ENCODE measurements at places on chromosomes 4 and X.
A peak's percentile ranks its signal among the peaks of the same experiment; 100 is the strongest.

DNA sequence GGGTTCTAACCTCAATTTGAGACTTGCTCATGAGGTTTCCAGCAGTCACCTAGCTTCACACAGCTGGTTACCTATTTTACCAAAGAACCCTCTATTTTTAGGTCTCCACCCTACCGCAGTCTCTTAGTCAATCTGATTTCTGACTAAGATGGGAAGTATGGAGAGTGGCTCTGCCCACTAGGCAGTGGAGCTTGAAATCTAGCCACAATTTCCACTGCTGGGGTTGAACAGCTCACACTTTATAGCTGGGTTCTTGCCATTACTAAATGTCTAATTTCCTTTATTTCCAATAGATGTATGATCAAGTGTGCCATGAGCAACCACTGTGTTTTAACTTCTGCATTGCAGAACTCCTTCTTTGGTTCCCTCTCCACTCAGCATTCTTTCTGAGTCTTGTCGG lies 43.1 kb downstream of the GASK1B start:
- no peak for DNase-seq

DNA sequence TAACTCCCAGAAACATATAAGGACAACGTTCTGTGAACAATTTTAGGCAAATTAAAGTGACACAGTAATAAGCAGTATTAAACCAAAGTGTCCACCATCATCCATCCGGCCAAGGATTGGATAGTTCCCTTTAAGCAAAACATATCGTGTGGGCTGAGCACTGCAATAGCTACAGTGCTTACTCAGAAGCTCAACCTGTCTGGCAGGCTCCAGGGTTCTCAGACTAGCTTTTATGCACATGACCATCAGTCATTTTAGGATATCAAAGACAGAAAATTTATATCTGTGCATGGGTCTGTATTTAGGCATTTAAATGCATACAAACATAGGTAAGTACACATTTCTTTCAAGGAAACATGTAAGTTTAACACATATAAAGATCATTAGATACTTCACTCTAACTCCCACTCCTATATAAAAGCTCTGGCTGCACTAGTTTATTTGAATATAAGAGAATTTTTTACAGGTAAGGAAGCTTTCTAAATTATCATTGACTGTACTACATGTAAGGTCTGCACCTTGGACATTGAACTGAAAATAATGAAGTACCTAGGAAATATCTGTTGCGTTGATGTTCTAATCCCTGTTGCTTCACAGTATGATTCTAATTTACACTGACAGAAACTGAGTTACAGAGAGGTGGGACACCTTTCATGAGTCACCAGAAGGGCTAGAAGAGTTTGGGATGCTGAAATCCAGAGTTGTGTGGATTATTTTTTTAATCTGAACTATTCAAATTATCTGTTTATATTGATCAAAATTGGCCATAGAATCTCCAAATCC lies 67.6 kb downstream of the ELOVL6 start:
- DNase-seq = no peak

DNA sequence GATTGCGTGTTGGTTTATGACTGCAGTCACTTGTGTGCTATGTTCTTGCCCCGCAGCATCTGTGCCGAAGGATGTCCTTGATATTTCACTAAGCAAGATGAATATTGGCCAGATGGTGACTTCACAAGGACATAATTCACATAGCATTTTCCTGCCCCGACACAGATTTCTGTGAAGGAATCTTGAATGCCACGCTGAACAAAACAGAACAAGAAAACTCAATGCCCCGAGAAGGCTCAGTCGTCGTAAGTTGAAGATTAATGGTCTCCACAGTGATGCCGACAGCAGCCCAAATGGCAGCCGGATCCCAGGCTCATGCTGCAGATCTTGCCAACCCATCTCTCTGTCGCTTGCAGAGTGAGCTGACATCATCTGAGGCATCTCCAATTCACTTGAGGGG lies 145.9 kb downstream of the CPEB2 start:
- no peak for DNase-seq

DNA sequence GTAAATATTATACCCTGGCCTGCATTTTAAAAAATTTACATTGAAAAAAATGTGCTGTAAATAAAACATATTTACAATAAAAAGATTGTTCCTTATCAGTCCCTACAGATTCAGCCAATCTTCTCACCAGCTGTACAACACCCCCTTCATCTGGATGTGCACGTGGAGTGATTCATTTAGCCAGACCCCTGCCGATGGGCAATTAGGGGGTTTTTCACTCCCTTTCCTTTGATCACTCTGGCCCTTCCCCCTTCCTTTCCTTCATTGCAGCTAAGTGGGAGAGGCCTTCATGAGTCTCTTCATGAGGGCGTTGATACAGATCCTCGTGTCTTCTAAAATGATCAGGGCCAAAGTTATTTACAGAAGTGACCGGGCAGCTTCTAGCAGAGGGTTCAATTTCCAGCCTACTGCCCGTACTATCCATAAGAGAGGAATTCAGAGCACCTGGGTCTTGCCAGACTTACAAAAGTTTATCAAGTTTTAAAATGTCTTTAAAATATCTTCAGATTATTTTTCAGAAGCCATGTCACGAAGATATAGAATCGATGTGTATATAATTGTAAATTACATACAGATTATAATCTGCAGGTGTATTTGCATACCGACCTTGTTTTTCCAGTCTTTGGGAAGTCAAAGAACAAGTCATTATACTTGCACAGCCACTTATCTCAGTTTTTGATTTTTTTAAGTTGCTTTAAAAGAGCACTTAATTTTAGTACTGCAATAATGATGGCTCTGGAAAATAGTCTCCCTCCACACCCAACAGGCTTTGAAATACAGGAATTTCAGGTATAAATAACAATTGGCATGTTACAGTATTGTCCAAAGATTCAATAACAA lies 21.4 kb upstream of the RASL11B start:
- no peak for DNase-seq

- no peak for DNase-seq
These were observed 23.2 kb downstream of the PSAPL1 start for GRCh38 chr4:7411491-7411890.

DNA sequence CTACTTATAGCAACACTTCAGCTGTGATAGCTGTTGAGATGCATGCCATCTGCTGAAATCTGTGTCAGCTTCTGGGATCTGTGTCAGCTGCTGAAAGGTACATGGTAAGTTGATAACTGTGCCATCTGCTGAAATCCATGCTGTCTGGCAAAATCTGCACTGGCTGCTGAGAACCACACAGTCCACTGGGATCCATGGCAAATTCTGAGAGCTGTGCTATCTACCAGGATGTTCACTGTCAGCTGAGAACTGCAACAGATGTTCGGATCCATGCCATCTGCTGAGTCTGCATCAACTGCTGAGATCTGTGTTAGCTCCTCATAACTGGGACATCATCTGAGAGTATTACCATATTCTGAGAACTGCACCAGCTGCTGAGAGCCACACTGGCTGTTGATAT lies 430.5 kb upstream of the POU3F4 start:
- no peak for DNase-seq

DNA sequence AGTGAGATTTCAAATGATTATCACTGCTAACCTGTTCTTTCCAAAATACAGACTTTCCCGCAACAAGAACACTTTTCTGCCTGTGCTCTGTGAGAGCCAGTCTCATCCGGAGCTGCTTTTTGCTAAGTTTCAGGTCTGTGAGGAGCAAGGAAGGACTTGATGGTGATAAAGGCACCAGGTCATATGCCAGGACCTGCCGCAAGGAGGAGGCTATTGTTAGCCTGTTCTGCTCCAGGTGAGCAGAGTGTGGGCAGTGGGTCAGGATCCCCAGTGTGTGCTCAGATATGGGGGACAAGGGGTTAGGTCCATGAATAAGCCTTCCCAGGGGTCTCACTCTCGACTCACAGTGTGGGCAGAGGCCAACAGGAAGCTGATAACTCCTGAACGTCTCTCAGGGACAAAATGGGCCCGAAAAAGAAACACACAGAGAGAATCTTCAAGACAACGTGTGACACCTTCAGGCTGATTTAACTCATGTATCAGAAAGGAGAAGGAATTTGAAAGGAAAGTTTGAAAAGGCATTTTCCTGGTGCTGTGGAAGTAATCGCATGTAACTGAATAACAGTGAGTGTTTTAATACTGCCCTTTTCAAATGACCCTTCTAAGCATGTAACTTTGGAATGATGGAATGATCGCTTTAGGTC lies 57.7 kb upstream of the PDLIM3 start:
- DNase-seq = no peak

DNA sequence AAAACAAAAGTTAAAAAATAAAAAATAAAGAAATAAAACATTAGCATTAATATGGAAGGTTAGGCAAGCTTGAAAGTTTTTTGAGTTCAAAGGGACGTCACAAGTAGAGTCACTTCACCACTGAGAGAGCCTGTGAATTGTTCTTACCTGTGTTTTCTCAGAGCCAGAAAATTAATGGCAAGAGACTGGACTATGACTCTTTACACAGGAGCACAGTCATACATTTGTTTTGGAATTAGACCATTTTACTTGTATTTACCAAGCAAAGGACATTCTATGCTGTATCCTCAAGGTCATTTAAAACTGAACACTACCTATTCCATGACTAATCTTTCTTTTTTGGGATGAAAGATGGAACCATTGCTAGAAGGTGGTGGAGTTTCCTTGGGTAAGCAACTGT lies 346.1 kb downstream of the FAM47B start:
- DNase-seq = no peak

GRCh38 chr4:124167602-124168001 lies 544.9 kb downstream of the ANKRD50 start:
- no peak for DNase-seq

GRCh38 chr4:123600987-123601904 lies 204.7 kb downstream of the SPRY1 start:
- no peak for DNase-seq

DNA sequence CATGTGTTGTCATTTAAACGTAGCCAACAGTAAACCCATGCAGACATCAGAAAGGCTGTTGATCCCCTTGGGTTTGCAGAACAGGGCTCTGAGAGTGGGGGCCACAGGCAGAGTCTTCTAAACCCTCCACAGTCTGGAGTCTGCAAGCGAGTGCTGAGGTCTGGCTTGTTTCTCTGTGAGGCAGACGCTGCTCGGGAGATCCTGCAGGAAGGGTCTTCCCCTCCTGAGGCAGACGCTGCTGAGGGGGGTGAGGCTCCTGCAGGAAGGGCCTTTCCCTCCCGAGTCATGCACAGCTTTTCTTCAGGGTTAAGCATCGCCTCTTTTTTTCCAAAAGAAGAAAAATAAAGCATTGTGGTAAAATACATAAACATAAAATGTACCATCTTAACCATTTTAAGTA lies 17.1 kb upstream of the PDE6B start:
- no peak for DNase-seq

- no peak for DNase-seq
These were observed 184.2 kb downstream of the FAT4 start for GRCh38 chr4:125498981-125499380.

DNA sequence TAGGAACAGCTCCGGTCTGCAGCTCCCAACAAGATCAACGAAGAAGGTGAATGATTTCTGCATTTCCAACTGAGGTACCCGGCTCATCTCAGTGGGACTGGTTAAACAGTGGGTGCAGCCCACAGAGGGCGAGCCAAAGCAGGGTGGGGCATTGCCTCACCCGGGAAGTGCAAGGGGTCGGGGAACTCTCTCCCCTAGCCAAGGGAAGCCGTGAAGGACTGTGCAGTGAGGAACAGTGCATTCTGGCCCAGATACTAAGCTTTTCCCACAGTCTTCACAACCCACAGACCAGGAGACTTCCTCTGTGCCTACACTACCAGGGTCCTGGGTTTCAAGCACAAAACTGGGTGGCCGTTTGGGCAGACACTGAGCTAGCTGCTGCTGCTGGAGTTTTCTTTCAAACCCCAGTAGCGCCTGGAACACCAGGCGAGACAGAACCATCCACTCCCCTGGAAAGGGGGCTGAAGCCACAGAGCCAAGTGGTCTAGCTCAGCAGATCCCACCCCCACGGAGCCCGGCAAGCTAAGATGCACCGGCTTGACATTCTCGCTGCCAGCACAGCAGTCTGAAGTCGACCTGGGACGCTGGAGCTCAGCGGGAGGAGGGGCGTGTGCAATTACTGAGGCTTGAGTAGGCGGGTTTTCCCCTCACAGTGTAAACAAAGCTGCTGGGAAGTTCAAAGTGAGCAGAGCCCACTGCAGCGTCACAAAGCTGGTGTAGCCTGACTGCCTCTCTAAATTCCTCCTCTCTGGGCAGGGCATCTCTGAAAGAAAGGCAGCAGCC lies 84.6 kb downstream of the THOC2 start:
- no peak for DNase-seq

DNA sequence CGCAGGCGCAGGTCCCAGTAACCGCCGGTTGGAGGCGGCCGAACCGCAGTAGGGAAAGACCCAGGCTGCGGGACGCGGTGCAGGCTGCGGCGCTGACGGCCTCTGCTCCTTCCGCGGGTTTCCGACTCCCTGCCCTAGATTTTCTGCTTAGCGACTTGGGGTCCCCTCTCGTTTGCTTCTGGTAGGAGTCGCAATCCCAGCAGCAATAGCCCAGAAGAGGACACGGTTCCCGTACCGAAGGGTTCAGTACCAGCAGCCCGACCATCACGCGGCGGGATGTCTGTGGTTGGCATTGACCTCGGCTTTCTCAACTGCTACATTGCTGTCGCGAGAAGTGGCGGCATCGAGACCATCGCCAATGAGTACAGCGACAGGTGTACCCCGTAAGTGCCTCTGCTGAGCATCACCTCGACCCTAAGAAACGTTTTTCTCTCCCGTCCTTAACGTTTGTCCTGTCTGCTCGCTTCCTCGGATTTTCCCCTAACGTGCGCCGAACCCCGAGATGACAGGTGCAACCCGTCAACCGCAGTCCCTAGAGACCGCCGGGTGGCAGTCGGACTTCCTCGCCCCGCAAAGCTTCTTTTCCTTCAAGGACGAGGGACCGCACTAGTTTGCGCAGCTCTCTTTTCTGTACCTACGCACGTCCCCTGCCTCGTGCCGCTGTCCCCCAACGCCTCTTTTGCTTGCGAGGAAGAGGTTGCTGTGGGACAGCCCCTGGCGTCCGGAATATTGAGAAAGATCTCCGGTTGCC lies at the start of gene HSPA4L:
Gene HSPA4L (plus strand): TSS at position 48 of the 751 bp plus-strand sequence. CDS start 229 bp downstream, at position 277.
- DNase-seq = peak; percentile 62

GRCh38 chrX:132071254-132071653 lies 48.2 kb downstream of the STK26 start:
- DNase-seq = no peak

- no peak for DNase-seq
These were observed 119.8 kb downstream of the DRD5 start for GRCh38 chr4:9901257-9901656.

- no peak for DNase-seq
These were observed 66.5 kb upstream of the MAGEB18 start for GRCh38 chrX:26071618-26072017.

GRCh38 chrX:69066966-69067525 lies 98.2 kb downstream of the PJA1 start:
- no peak for DNase-seq

DNA sequence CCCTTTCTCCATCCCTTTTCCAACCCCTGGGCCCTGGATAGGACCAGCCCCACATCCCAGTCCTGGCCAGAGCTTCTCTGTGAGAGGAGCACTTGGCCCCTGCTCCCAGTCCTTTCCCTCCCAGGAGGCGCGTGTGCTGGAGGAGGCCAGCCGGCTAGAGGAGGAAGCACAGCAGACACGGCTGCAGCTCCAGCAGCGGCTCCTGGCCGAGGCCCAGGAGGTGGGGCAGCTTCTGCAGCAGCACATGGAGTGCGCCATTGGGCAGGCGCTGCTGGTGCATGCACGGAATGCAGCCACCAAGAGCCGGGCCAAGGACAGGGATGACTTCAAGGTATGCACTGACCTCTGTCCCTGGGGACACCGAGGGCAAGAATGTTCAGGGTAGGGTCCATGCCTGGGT lies 87.5 kb downstream of the EVC start:
- DNase-seq = no peak

GRCh38 chr4:31411565-31411964 lies 691.4 kb downstream of the PCDH7 start:
- DNase-seq = no peak

Measured in KG1 (cell line).